ENCODE measurements at places on chromosomes 6 and 20.

GRCh38 chr20:38453941-38454340 is 18.7 kb upstream of the RALGAPB start:
- no peak for DNase-seq

- no peak for DNase-seq
Observed at GRCh38 chr6:45595010-45595851, 217.5 kb upstream of the SUPT3H start.

DNA sequence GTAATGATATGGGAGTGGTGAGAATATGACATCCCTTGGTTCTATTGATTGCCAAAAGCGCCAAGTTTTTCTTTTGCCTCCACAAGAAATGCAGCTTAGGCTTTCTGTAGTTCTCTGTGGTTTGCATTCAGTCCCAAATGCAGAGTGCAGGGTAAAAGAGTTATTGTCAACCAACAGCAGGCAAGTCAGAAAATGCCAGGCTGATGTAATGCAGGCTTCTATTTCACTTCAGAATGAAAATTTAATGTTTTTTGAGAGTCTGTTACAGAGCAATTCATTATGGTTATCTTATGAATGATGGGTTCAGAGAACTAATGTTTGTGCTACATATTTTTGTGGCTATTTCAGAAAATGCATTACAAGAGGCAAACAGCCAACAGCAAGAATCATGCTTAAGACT is 293.5 kb downstream of the CENPW start:
- no peak for DNase-seq

- DNase-seq, result no peak
Observed at GRCh38 chr6:234706-235372, 57.4 kb upstream of the DUSP22 start.

DNA sequence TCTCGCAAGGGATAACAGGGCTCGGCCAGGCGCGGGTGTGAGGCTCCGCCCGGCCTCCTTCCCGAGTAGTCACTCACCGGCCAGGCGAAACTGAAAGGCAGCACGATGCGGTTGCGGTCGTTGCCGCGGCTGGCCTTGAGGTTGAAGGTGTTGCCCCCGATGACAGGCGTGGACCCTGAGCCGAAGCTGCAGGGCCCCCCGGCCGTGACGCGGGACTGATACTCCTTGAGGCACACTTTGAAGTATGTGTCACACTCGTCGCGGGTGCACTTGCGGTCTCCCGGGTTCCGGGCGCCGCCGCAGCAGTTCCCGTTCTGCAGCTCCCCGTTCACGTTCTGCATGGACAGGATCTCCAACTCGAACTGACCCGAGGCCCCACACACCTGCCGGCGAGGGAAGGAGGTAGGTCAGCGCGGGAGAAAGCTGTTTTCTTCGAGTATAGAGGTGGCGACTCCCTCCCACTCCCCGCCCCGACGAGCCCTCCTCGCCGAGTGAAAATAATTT is 1.1 kb downstream of the JAG1 start:
- DNase-seq, result peak; percentile 4

- no peak for DNase-seq
Observed at GRCh38 chr6:112331306-112331705, 15.8 kb upstream of the RFPL4B start.

GRCh38 chr6:7051780-7052442 is 55.9 kb upstream of the RREB1 start:
- DNase-seq, result peak; percentile 76

DNA sequence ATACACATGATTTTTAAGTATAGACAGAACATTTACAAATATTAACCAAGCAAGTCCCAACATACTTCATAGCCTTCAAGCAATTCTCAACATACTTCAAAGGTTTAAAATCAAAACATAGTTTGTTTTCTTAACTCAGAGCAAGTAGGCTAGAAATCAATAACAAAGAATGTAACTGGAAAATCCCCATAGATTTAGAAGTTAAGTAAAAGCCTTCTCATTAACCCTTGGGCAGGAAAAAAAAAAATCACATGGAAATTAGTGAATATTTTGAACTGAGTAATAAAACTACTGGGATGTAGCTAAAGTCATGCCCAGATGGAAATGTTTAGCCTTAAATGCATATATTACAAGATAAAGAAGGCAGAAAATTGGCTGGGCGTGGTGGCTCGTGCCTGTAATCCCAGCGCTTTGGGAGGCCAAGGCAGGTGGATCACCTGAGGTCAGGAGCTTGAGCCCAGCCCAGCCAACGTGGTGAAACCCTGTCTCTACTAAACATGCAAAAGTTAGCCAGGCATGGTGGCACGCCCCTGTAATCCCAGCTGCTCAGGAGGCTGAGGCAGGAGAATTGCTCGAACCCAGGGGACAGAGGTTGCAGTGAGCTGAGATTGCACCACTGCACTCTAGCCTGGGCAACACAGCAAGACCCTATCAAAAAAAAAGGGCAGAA is 316.1 kb downstream of the TAF4 start:
- no peak for DNase-seq

DNA sequence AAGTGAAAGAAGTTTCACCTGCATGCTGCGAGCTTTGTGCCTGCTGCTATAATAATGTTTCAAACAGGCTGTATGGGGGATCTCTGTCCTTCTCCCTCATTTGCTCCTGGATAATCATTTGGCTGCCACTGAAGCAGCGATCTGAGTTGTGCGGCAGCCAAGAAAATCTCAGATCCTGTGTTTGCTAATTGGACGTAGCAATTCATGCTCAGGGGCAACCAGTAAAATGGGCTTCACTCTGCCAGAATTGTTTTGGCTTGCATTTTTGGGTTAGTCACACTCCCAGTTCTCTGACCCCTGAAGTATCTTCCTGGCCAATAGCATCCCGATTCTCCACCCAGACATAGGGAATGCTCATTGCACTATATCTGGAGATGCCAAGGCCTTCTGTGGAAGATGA is 13.7 kb upstream of the STXBP5 start:
- DNase-seq, result no peak

DNA sequence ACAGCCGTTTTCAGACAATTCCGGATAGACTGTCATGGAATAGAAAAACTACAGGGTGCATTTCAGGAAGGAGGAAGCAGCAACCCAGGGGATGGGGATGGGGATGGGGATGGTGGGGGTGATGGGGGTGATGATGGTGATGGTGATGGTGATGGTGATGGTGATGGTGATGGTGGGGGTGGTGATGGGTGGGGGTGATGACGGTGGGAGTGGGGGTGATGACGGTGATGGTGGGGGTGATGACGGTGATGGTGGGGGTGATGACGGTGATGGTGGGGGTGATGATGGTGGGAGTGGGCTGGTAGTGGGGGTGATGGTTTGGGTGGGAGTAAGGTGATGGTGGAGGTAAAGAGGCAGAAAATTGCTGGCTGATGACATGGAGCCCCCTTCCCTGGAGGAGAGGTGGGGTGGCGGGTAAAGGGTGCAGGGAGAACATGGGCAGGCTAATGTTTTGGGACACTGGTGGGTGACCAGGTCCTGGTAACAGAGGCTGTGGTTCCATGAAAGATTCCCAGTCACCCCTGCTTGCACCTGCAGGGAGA is 17.5 kb downstream of the LAMA5 start:
- DNase-seq, result no peak

DNA sequence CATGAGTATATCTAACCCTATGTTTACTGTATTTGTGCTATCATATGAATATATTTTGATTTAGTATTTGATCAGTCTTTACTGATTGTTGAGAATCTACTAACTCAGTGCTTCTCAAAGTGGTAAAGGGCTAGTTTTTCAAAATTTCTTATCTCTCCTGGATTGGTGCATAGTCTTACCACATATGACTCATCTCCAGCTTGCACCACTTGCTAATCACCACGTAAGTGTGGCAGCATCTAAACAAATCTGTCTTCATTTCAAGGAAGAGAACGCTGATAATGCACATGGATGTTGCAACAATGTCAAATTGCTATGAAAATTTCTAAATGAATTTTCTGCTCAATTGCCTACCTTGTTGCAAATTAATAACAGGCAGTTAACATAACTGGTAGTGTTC is 299.5 kb downstream of the PAX1 start:
- DNase-seq, result no peak

- DNase-seq, result no peak
Observed at GRCh38 chr6:3571250-3571681, 114.4 kb upstream of the SLC22A23 start.

DNA sequence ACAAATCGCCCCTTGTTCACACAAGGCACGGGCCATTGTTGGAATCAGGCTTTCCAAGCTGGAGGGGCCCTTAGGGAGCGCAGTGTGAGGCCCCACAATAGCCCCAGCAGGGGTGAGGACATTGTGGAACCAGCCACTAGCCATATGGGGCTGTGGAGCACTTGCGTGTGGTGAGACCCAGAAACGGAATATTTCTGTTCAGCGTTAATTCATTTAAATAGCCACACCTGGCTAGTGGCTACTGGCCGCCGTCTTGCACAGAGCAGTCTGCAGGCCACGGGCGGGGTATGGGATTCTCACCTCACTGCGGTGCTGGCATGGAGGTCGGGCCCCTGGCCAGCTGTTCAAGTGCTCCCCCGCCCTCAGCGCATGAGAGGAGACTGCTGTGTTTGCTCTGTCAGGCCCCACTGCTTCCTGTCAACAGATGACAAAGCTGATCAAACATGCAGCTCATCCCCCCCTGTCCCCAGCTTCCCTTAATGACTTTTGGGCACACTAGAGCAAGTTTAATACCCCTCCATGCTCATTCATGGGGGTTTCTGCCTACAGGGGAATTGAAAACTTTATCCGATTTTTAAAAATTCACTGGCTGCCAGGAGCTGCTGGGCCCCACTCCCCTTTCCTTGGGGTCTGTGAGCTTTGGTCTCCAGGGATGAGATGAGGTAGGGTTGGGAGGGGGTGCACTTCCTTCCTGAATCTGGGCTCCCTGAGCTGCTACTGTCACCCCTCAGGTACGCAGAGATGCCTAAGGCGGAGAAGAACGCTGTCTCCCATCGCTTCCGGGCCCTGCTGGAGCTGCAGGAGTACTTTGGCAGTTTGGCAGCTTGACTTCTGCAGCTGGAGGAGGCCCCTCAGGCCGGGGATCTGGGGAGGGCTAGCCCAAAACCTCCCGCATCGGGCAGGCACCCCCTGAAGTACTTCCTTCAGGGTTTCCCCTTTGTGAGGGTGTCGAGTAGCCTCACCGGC is 13.6 kb downstream of the ITPA start:
- DNase-seq, result peak; percentile 65

GRCh38 chr6:35262596-35262995 is 3.1 kb downstream of the ZNF76 start:
- DNase-seq, result no peak

GRCh38 chr6:82251942-82252341 is 4.4 kb upstream of the IBTK start:
- DNase-seq, result no peak

DNA sequence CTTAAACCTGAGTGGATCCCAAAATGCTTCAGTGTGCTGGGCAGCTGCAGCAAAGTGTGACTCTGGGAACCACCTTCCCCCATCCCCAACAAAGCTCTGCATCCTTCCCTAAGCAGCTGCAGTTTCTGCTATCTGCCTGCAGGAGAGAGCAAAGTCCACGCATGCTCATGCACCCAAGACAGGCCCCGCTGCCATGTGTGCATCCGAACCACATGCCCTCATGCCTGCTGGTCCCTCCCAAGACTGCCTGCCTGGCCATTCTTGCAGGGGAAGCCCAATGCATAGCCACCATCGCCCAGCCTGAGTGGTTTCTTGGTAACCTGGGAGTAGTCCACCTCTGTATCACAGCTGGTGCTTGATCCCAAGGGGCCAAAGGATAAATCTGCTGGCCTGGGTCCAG is 94.3 kb upstream of the OLIG3 start:
- no peak for DNase-seq

DNA sequence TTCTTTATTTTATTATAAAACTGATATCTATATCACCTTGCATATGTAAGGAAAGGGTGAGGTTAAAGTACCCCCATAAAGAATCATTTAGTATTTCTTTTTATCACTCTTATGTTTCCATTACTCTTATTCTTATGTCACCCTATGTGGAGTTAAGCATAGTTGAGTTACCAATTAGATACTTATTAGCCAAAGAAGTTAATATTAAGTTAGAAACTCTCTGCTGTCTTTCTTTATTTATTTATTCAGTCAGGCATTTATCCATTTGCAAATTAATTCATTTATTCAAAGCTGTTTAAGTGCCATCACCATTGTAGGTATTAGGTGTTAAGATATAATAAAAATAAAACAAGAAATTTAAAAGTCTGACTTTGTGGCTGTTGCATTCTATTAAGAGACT is 1279.1 kb upstream of the CITED2 start:
- DNase-seq, result no peak

DNA sequence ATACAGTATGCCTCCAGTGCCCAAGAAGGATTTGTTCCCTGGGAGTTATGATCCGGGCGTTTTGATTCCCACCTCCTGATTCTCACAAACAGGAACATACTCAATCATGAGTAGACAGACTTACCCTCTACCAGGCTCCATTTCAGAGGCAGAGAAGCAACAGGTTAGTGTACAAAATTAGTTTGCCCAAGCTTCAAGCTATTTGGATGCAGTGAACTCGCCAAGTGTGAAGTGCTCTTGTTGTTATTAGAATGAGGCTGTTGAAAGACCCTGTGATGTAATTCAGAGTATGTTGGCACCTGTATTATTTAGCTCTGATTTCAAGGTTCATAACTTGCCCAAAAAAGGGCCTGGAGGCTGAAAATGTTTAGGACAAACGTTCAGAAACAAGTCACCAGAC is 247.0 kb downstream of the PHACTR1 start:
- no peak for DNase-seq

DNA sequence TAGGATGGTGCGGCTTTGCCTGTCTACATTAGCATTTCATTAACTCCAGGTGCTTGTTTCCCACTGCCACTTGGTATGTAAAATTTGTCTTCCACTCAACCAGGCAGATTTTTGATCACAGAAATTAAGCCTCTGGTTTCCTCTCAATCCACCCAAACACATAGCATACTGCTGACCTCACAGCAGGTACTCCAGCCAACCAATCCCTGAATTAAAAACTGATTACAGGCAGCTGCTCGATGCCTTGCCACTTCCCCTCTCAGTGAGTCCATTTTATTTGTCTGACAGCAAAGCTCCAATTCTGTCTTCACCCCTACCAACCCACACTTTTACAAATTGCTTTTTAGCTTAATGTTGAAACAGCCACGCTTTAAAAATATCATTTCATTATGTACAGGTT is 95.2 kb downstream of the PLCB1 start:
- no peak for DNase-seq

DNA sequence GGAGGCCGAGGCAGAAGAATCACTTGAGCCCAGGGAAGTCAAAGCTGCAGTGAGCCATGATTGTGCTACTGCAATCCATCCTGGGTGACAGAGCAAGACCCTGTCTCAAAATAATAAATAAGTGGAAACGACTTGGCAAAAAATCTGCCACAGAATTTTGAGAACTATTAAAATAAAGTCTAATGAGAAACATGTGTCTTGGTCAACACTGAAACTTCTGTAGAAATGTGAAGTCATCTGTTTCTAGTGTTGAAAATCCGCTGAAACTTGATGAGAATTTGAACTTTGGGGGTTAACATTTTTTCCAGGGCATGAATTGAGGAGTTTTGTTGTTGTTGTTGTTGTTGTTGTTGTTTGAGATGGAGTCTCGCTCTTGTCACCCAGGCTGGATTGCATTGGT is 29.0 kb upstream of the BCLAF1 start:
- no peak for DNase-seq
